Endothelial cell of coronary artery (primary cell): ENCODE measurements at places on chromosomes 7 and 10. TPM values are rescaled to one million over a fixed set of nuclear protein-coding genes. Genes with fewer than 3 reads are reported as not detected.

Gene SPAM1
- not detected in 2 replicates for total RNA-seq

Gene DOCK1
- total RNA-seq = 94.9 and 108 TPM in 2 replicates

Gene MINDY4
- 2.6 and 4.0 TPM in 2 replicates for total RNA-seq

Gene FEZF1
- total RNA-seq = not detected in 2 replicates

Gene PDZD8
- total RNA-seq = 10.4 and 14.4 TPM in 2 replicates

Gene CLEC2L
- not detected in 2 replicates for total RNA-seq

Gene SFTPD
- not detected in 2 replicates for total RNA-seq

Gene POLR3A
- total RNA-seq = 17.6 and 22.4 TPM in 2 replicates

Gene MEOX2
- under 0.01 TPM in 1 of 2 replicates, not detected in the other for total RNA-seq
